ENCODE measurements at places on chromosomes 2 and 18. TPM values are rescaled to one million over a fixed set of nuclear protein-coding genes. Genes with fewer than 3 reads are reported as not detected.

Gene AGXT
- total RNA-seq = not detected

Gene GRHL1
- total RNA-seq = 0.36 TPM

Gene CRACDL
- 0.20 TPM for total RNA-seq

Gene CENPA
- total RNA-seq = 33.8 TPM

Gene ELAC1
- total RNA-seq = 8.8 TPM

Gene ABCA12
- total RNA-seq = not detected

Gene CFAP65
- total RNA-seq = not detected

Data from activated naive CD4-positive, alpha-beta T cell treated with anti-CD3 and anti-CD28 coated beads, Interleukin-2, amount 10 ng/mL, durations not matched to agents 5 hours and 36 hours (primary cell).